ENCODE measurements at places on chromosomes 13 and 19. TPM values are rescaled to one million over a fixed set of nuclear protein-coding genes. Genes with fewer than 3 reads are reported as not detected.

- no peak for DNase-seq
Measured at GRCh38 chr13:77386046-77386445, 59.2 kb upstream of the MYCBP2 start.

GRCh38 chr19:13788991-13789390, 6.3 kb upstream of the ZSWIM4 start:
- no peak for DNase-seq

- DNase-seq: no peak
Measured at GRCh38 chr13:21427741-21428140, 31.4 kb downstream of the ZDHHC20 start.

DNA sequence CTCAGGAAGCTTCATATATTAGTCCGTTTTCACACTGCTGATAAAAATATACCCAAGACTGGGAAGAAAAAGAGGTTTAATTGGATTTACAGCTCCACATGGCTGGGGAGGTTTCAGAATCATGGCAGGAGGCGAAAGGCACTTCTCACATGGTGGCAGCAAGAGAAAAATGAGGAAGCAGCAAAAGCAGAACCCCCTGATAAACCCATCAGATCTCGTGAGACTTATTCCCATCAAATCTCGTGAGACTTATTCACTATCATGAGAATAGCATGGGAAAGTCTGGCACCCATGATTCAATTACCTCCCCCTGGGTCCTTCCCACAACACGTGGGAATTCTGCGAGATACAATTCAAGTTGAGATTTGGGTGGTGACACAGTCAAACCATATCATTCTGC, 23.1 kb downstream of the FLT3 start:
- no peak for DNase-seq

GRCh38 chr13:95896301-95896700, 156.9 kb downstream of the UGGT2 start:
- DNase-seq: no peak

The ZNF284 gene
- total RNA-seq: 11.8 TPM

All from frontal cortex (tissue), 4 donors.